ENCODE measurements at places on chromosomes 7 and 10.

DNA sequence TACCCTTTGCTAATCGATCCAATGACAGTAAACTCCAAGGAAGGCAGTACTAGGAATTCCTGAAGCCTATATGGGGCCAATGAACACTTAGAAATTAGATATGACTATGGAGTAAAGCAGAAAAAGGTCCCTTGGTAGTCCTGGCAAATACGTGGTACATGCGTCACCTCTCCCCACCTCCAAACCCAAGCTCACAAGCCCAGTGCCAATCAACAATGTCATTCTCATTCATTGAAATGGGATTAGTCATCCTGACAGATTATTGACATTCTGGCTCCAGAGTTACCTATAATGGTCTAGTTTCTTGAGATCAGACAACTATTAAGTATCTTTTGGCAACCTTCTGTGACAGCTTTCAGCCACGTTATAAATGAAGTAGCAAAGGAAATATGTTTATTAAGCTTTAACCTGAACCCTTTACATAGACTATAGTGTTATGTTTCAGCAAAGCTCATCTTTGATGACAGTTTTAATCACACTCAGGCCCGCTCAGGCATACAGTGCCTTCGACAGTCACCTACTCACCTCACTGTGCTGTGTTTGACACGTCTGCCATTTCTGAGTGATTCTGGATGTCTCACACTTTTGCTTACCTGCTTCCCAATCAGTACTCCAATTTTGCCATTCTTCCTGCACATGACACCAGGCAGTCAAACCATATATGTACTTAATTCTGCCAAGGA is 69.6 kb upstream of the ADO start:
- no peak for DNase-seq

DNA sequence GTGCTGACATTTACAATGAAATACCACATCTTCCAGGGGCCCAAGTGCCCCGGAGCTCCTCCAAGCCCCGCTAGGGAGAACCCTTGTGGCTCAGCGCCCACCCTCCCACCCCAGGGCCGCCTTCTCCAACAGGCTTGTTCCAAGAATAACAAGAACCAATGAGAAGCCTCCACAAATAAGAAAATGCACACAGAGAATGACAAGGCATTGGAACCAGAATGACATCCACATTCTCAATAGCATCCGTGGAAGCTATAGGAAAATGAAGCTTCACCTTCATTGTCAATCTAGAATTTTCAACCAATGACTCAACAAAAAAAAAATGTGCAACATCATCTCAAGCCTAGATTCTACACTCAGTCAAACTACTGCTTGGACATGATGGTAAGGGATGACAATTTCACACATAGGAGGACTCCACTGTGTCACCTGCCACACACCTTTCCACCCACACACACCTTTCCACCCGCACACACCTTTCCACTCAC is 50.4 kb upstream of the PPP2R2D start:
- no peak for DNase-seq

- DNase-seq, result no peak
These were observed 99.3 kb downstream of the ARHGAP22 start for GRCh38 chr10:48505394-48506112.

DNA sequence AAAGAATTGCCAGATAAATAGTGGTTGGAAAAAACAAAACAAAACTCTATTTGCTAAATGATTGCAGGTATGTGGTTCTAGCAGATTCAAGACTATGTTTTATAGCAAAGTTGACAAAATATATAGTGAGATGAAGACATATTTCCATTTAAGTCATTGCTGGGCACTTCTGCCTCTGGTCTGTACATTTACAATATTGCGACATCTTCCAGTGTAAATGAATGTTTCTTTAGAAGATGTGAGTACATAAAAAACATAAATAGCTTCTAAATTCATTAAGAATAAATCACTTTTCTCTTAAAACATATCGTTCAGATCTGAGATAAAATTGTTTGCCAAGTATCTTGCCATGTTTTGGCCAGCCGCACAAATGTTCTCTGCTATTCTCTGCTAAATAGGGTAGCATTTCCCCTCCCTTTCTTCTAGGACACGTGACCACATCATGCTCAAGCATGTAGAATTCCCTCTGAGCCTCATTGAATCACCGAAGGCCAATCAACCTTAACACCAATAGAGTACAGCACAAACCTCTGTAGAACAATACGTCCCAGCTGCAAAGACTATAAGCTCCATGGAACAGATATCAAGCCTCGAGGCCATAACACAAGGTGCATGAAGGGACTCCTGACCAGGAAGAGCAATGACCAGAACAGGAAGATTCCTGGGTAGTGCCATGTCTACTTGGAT is 1173.3 kb downstream of the GATA3 start:
- no peak for DNase-seq

GRCh38 chr10:71468363-71469094 is 71.8 kb downstream of the CDH23 start:
- no peak for DNase-seq

DNA sequence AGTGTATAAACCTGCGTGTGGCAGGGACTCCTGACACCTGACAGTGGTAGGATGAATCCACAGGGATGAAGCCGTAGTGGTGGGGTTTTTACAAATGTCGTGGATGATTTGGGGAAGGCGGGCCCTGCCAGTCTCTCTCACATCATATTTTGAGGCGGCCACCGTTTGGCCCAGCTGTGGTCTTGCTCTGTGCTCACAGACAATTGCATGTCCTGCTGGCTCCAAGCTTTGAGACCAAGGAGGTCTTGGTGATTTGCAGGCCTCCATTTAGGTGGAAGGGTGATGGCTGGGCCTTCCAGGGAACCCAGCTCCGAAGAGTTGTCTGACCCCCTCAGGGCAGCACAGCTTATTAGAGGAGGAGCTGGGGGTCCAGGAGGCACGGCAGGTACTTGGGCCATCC is 151.1 kb upstream of the SHH start:
- no peak for DNase-seq

- no peak for DNase-seq
These were observed 21.0 kb upstream of the TSPAN14 start for GRCh38 chr10:80433134-80433533.

GRCh38 chr10:14995964-14996565 is 36.9 kb downstream of the MEIG1 start:
- no peak for DNase-seq

DNA sequence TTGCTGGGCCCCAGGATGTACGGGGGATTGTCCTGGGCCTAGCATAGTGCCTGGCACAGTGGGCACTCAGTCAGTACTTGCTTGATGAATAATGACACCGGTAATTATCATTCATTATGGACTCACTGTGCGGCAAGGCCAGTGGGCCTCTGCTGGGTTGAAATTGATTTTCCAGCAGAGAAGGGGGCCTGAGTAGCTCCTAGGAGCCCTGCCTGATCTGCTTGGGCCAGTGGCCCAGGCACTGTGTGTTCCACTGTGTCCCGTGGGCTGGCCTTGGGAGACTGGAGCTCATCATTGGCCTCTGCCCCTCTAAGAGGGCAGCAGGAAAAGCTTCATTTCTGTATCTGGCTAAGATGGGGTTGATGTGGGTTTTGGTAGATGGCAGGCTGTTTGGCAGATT is 1.4 kb downstream of the CHST3 start:
- DNase-seq, result no peak

- no peak for DNase-seq
These were observed 23.2 kb downstream of the POR start for GRCh38 chr7:75937958-75938786.

- DNase-seq, result no peak
These were observed 105.2 kb downstream of the NEURL1 start for GRCh38 chr10:103598654-103599115.

DNA sequence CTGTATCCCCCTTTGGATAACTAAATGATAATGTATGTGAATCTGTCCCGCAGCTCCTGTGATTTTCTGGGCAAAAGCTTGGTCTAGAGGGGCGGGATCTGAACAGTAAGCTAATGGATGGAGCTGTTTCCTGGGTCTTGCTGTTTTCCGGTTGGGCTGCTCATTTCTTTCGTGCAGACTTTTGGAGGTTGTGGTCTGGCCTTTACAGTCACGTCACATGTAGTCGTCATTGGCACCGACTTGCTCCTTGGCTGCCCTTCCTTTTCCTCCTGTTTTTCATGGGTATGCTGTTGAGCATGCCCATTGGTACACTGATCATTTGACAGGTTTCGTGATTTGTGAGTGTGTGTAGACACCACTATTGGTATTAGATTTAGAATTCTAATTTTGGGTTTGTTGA is 2.0 kb downstream of the FBH1 start:
- no peak for DNase-seq

DNA sequence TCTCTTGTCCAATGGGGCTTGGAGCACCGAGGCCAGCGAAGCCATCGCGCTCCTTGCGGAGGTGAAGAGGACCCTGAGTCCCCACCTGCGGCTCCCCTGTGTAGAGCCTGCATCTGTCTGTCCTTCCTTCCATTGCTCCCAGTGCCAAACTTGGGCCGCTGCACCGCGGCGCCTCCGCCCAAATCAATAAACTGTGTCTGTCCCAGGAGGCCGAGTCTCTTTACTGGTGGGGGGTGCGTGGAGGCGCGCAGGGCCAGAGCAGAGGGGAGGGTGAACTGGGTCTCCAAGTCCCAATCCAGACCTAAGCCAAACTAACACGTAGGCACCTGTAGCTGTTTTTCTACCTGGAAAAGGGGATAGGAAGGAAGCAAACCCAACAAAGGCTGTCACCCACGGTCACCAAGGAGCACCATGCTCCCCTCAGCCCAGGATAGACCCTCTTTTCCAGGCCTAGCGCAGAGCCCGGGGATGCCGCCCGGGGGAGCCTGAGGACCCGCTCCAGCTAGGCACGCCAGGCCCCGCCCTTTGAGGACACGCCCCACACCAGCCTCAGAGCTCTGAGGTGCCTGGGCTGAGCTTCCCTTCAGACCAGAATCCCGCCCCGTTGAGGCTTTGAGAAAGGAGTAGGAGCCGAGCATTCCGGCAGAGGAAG is 1.2 kb upstream of the CHAT start:
- DNase-seq, result no peak

GRCh38 chr7:30728591-30729100 is 23.3 kb upstream of the INMT start:
- no peak for DNase-seq

DNA sequence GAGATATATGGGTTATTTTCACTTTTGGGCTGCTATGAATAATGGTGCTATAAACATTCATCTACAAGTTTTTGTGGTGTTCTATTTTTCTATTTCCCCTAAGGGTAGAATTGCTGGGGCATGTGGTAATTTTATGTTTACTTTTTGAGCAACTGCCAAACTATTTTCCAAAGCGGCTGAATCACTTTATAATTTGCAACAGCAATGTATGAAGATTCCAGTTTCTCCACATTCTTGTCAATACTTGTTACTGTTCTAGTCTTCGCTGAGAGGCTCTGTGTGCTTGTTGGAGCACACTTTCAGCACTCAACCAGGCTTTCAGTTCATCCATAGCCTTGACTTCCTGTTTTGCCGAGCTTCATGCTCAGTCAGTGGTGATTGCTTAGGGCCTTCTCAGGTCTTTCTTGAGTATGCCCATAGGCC is 39.0 kb downstream of the ADK start:
- no peak for DNase-seq

DNA sequence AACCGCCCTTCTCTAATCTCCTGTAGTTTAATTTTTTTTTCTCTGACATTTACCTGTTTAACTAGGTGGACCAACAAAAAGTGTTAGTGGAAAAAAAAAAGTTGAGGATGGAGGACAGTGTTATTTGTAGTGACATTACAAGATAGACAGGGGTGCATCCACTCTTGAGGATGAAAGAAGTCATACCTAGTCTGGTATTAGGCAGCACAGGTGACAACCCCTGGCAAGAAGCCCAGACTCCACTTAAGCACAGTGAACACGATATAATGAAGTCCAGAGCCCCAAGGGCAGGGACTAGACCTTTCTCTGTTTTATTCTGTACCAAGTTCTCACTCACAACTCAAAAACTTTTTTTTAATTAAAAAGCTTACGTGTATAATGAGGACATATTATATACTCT is 268.4 kb downstream of the GPR37 start:
- no peak for DNase-seq

- DNase-seq, result no peak
These were observed 337.8 kb downstream of the SORCS1 start for GRCh38 chr10:106826716-106827115.

DNA sequence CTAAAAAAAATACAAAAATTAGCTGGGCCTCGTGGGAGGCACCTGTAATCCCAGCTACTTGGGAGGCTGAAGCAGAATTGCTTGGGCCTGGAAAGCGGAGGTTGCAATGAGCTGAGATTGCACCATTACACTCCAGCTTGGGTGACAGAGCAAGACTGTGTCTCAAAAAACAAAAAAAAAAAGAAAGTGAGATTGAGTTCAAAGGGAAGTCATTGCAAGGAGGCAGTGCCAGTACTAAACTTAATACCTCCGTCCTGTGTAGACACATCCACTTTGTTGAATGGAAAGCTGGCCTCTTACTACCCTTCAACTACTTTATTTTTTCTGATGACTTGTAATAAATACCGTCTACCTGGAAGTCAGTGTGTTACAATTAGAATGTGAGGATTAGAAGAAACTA is 31.0 kb downstream of the AHCYL2 start:
- DNase-seq, result no peak

- DNase-seq, result no peak
These were observed 4.5 kb downstream of the TSPAN13 start for GRCh38 chr7:16758036-16758435.

DNA sequence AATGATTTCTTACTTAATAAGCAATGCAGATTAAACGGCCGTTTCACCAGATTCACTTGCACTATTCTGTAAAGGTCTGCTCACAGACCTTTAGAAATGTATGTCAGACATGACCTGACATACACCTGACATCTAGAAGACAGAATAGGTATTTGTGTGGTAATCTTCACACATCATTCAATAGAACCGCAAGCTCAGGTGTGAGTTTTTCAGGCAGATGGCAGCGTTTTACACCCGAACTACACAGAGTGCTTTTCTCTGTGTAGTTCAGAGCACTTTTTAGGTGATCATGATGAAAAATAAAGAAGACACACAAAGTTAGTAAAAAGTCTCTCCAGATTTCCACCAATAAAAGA is 63.2 kb downstream of the PRKCQ start:
- no peak for DNase-seq

GRCh38 chr7:22124941-22125340 is 179.2 kb upstream of the CDCA7L start:
- DNase-seq, result no peak

GRCh38 chr7:84021292-84021908 is 173.2 kb downstream of the SEMA3A start:
- DNase-seq, result no peak

- no peak for DNase-seq
These were observed 1325.0 kb downstream of the XPNPEP1 start for GRCh38 chr10:108598320-108598695.

DNA sequence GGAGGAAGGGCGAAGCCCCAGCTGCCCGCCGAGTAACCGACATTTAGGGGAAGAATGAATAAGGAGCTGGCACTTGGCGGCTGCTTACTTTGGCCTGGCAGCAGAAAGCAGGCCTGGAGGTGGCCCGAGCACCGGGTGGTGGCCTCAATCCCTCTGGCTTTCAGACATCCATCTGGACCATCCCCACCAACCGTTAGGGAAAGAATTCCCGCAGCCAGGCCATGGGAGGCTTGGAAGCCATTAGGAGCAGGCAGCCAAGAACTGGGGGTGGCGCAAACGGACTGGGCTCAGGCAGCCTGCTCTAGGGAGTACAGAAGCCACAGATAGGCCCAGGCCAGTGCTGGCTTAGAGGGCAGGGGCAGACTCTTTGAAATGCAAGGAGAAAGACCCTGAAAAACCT is 132.7 kb downstream of the NEURL1 start:
- no peak for DNase-seq

- no peak for DNase-seq
These were observed 1.8 kb upstream of the DDX50 start for GRCh38 chr10:68899186-68899745.

Measured in activated CD4-positive, alpha-beta T cell treated with anti-CD3 and anti-CD28 coated beads, Interleukin-2, amount 50 U/mL, for 1 hour (primary cell).